ENCODE measurements at places on chromosomes 12 and 14. TPM values are rescaled to one million over a fixed set of nuclear protein-coding genes. Genes with fewer than 3 reads are reported as not detected.

GRCh38 chr14:88007608-88008007 is 2.7 kb downstream of the GPR65 start:
- H3K4me1 ChIP-seq: peaks cover 62% of the 10 kb centered on the region
- no peak for DNase-seq
- no peaks in the 10 kb centered on the region for H3K27me3 ChIP-seq
- peak overlapping the region; percentile 78 for H3K27ac ChIP-seq
- peaks cover 54% of the 10 kb centered on the region for H3K36me3 ChIP-seq

- H3K27ac ChIP-seq: no peak overlapping the region
- no peak overlapping the region for H3K4me3 ChIP-seq
- no peaks in the 10 kb centered on the region for H3K4me1 ChIP-seq
- H3K36me3 ChIP-seq: no peaks in the 10 kb centered on the region
These were observed 66.2 kb upstream of the PCNX4 start for GRCh38 chr14:60025571-60025970.

- no peaks in the 10 kb centered on the region for H3K27me3 ChIP-seq
- peak; percentile 84 for DNase-seq
- peaks cover 48% of the 10 kb centered on the region for H3K36me3 ChIP-seq
- H3K4me3 ChIP-seq: peak overlapping the region; percentile 80
- peak overlapping the region; percentile 94 for H3K27ac ChIP-seq
- peaks cover 89% of the 10 kb centered on the region for H3K4me1 ChIP-seq
These were observed 5.3 kb downstream of the ASB2 start for GRCh38 chr14:93970965-93971634.

DNA sequence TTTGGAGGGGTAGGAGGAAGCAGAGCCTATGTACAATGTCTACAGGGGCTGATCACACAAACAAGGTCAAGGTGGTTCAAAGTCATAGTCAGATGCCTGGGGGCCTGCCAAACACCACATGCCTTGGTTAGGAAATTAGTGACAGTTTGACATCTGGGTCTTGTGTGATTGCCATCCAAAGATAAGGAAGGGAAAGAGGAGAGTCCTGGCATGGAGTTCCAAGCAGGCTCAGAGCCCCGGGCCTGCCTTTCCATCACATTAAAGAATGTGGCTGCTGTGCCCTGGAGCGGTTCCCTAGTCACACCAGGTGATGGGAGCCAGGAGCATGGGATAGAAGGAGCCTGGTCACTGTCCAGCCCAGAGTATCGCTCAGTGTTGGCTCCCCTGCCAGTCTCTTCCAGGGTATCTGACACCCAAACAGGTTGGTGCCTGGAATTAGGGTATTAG is 53.6 kb upstream of the BCL2L14 start:
- no peak overlapping the region for H3K4me3 ChIP-seq
- peaks cover 42% of the 10 kb centered on the region for H3K4me1 ChIP-seq
- DNase-seq: no peak
- H3K27ac ChIP-seq: peak overlapping the region; percentile 50

DNA sequence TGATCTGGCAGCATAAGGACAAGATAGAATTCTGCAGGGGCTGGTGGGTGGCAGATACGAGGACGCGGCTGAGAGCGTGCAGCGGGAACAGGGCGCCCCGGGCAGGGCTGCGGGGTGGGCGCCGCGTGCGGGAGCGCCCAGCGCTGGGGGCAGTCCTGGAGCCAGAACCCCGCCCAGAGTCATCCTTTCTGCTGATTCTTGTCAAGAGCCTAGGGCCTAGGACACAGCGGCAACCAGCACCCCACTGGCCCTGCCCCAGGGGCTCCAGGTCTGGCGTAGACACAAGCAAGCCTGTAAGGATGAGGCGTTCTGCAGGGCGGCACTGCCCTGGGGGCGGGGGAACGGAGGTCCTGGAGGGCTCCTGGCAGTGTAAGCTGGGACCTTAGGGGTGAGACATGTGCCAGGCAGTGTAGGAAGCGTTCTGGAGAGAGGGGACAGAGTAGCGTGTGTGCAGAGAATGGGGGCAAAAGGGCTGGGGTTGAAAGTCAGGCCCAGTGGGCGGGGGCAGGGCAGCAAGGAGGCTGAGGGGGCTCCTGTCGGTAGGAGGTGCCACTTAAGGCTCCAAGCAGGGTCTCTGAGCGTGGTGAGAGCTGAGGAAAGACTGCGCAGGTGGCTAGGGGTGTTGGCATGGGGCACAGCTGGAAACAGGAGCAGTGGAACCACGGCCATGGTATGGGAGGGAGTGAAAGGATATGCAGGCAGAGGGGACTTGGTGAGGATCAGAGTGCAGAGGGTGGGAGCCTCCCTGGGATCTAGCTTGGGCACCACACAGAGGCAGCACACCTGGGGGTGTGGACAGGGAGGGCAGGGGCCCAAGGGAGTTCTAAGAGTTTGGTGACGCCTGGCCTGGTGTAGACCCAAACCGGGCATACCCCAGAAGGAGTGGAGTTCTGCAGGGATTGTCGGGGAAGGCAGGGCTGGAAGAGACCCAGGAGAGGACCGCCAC is 845 bp upstream of the AHNAK2 start:
- H3K4me1 ChIP-seq: peaks cover 14% of the 10 kb centered on the region
- H3K27me3 ChIP-seq: peaks cover 30% of the 10 kb centered on the region
- H3K36me3 ChIP-seq: no peaks in the 10 kb centered on the region

CRIP1 gene
- 883 TPM for total RNA-seq

SLCO1A2 gene
- total RNA-seq: not detected
